ENCODE measurements at places on chromosomes 16 and 17.

DNA sequence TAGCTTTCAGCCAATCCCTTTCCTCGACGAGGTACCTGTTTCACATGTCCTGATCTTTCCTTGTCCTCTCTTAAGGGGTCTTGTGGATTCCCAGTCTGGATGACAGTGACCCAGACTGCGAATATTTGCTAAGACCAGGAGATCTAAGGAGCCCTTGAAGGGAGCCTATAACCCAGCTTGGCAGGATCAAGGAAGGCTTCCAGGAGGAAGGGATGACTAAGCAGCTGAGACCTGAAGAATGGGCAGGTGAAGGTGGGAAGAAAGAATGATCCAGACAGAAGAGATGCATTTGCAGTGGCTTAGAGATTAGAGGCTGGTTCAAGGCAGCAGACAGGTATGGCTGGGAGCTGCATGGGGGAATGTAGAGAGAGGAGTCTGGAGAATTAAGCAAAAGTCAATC is 1.9 kb upstream of the PDK2 start:
- DNase-seq = no peak

GRCh38 chr17:36629970-36630502 is 28.7 kb downstream of the MRM1 start:
- DNase-seq = no peak

DNA sequence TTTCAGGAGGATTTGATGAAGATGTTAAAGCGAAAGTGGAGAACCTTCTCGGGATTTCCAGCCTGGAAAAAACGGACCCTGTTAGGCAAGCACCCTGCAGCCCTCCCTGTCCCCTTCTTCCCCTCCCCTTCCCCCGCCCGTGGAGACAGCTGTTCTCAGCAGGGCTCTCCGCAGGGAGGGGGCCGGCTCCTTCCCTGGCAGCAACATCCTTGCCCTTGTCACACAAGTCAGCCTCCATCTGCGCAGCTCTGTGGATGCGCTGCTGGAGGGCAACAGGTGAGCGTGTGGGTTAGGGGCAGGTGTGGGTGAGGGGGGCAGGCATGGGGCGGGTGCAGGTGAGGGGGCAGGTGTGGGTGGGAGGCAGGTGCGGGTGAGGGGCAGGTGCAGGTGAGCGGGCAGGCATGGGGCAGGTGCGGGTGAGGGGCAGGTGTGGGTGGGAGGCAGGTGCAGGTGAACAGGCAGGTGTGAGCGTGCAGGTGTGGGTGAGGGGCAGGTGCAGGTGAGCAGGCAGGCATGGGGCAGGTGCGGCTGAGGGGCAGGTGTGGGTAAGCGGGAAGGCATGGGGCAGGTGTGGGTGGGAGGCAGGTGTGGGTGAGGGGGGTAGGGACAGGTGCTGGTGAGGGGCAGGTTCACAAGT is 9.4 kb downstream of the CYBC1 start:
- DNase-seq = no peak

DNA sequence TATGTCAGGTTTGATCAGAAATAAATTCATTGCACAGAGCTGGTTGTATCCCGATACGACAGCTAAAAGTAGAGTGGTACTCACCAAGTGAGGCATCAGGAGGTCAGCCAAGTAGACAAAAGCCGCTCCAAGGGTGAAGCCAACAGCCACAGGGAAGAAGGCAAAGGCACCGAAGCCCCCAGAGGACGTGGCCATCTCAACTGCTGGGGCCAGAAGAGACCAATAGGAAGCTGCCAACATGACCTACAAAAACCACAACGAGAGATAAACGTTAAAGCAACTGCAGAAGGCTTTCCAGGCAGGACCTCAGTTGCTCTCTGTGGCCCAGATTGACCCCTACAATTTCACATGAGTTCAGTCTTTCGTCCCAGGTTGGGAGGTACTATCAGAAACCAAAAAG is 61.0 kb downstream of the SLC39A11 start:
- no peak for DNase-seq

GRCh38 chr17:62062302-62062701 is 2.8 kb downstream of the MED13 start:
- no peak for DNase-seq

- no peak for DNase-seq
These were observed 393.3 kb upstream of the TNRC6C start for GRCh38 chr17:77565166-77565565.

DNA sequence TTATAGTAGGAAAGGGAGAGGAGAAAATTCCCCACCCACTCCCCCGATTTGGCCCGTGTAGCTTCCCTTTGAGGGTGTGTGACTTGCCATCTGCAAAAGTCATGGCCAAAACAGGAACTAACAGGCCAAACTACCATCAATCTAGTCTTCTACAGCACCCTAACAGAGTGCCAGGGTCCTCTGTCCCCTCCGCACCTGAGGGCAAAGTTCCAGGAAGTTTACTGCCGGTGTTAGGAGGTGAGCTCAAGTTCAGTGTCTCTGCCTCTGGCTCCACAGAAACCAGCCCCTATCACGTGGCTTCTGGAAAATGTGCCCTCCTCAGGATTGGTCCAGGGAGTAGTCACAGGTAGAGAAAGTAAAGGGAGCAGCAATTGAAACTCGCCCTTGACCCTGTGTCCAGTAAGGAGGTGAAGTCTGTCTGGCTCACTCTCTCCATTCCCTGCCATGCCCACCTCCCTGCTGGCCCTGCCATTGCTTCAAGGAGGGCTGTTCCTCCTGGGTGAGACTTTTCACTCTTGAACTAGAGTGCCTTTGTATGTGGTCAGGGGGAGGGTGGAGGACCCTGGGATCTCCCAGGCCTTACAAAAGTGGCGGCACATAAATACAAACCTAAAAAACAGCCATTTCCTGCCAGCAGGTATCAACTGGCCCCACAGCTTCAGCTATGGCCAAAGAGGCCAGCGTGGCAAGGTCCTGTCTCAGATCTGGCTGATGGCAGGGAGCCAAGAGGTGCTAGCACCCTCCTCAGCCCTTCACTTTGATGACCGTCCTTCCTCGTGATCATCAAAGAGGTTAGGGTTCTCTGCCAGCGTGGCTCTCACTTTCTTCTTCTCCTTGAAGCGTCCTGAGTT is 5.3 kb downstream of the PRR15L start:
- DNase-seq = no peak

- DNase-seq = no peak
These were observed 1.7 kb downstream of the MTHFSD start for GRCh38 chr16:86553356-86553755.

DNA sequence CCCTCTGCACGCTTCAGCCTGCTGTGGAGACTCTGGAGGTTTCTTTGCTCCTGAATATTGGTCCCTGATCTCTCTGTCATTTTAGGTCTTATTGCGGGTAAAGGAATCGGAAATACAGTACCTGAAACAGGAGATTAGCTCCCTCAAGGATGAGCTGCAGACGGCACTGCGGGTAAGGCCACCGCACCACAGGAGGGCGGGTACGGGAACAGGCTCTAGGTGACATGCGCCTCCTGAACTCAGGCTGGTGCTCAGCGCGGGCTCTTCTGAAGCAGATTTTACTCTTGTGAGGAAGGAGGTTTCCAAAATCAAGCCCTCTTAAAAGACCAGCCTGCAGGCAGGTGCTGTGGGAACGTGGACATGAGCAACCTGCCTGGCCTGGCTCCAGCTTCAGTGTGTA is 29.8 kb downstream of the PLD6 start:
- DNase-seq = no peak

DNA sequence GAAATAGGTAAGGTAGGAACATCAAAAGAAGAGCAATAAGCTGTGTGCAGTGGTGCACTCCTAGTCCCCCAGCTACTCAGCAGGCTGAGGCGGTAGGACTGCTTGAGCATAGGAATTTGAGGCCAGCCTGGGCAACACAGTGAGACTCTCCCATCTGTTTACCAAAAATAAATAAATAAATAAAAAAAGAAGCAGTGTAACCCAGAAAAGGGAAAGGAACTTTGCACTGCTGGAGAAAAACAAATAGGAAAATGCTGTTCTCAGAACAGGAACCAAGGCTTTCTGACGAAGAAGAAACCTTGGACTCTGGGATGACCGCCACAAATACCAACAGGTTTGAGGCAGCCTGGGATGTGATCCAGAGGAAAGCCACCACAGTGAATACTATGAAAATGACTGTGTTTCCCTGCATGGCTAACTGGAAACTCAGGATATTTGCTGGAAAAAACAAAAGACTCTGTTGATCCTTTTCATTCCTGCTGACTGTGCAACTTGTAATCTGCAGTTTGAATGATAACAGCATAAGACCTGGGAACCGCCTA is 41.2 kb downstream of the TTC19 start:
- DNase-seq = no peak

DNA sequence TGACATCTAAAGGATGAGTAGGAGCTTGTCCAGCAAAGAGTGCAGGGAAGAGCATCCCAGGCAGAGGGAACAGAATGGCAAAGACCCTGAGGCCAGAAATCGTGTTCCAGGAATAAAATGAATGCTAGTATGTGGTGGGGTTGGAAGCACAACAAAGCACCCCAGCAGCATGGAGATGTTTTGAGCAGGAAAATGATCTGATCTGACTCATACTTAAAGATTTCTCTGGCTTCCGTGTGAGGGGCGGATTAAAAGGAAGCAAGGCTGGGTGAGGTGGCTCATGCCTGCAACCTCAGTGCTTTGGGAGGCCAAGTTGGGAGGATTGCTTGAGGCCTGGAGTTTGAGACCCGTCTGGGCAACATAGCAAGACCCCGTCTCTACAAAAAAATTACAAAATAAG is 2.3 kb downstream of the SLC5A11 start:
- no peak for DNase-seq

DNA sequence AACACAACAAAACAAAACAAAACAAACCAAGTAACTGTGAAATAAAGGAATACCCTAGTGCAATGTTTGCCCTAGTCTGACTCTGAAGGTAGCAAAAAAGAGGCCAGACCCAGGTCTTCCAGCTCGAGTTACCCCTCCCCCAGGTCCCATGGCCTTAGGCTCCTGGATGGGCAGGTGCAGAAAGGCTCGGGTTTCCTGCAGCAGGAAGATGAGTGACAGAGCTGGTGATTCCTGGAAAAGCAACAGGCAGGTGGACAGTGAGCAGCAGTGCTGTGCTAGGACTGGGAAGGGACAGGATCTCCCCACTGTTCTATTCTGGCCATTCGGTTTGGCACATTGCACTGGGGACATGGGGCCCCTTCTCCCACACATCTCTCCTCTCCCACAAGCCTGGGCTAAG is 42.9 kb upstream of the MRTFB start:
- no peak for DNase-seq

DNA sequence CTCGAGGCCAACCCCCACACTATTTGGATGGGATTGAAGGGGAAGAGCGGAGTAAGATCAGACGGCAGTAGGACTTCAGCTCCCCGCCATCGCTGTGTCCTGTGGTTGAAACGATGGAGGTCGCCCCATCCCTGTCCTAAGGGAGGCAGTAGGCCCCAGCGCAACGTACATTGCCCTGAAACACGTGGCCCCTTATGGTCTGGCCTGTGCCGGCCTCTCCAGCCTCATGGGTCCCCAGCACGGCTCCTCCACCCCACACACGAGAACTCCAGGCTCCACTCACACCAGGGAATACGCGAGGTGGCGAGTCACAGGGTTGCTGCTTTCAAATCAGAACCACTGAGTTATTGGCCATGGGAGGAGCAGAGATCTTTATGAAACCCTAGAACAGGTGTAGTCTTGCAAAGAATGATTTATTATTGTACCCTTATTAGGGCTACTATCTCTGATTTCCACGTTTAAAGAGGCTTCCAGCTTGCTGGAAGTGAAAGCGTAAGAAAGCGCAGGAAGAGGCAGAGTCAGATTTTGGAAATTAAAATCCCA is 669 bp upstream of the DCTPP1 start:
- peak; percentile 58 for DNase-seq

DNA sequence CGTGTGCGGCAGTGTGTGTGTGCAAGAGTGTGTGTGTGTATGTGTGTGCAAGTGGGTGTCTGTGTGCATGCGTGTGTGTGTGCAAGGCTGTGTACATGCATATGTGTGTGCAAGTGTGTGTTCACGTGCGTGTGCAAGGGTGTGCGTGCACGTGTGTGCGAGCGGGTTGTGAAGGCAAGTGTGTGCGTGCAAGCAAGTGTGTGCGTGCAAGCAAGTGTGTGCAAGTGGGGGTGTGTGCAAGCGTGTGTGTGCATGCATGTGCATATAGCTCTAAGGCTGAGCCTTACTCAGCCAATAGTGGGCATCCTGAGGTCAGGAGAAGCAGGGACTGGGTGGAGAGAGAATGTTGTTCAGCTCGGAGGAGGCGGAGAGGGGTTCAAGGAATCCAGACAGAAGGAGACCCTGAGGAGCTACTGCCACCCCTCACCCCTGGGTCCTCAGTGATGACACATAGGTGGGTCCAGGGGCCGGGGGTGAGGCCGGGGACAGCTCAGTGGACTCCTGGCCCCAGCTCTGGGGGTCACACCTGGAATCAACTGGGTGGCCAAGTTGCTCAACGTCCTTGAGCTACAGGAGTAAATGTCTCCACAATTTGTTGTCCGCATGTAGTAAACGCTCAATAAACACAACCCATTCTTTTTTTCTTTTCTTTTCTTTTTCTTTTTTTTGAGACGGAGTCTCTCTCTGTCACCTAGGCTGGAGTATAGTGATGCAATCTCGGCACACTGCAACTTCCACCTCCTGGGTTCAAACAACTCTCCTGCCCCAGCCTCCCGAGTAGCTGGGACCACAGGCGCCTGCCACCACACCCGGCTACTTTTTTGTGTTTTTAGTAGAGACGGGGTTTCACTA is 1.8 kb downstream of the PRR29 start:
- DNase-seq = no peak

- no peak for DNase-seq
These were observed 60.7 kb downstream of the OR1D5 start for GRCh38 chr17:3002538-3003295.

DNA sequence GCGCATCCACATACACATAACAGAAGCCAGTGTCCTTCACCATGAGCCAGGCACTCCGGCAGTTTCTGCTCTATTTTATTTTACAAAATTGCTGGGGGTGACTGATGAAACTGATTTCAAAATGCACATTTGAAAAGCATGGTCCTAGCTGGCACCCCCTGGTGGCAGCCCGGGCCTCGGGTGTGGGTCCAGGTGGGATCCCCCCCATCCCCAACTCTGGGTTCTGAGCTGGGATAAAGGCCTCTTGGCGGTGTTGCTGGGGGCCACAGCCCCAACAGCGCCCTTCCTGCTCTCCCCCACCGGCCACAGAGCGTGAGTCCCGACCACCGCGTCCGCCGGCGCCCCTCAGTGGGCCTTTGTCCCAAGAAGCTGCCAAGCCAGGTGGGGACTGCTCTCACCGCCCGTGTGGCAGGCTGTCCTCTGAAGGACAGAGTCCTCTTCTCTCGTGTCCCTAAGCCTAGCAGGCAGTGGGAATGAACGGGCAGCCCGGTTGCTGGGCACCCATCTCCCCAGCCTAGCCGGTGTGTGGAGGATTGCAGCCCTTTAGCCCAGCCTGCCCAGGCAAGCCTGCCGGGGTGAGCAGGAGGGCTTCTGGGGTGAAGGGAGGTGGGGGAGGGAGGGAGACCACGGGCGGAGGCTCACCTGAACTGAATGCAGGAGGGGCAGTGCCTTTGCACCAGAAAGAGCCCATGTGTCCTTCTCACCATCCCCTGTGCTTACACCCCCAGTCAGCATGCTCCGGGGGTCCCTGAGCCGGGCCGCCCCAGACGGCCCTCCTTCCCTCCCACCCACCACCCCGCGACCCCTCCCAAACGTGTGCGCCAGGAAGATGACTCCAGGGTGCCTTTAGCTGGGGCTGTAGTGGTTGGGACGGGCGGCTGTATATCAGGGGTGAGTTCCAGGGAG is 898 bp downstream of the SNAI3 start:
- DNase-seq = peak; percentile 78

GRCh38 chr16:12575288-12575687 is 228.4 kb downstream of the CPPED1 start:
- DNase-seq = no peak

Data from activated CD4-positive, alpha-beta T cell treated with anti-CD3 and anti-CD28 coated beads, Interleukin-2, amount 50 U/mL, for 48 hours (primary cell).